ENCODE measurements at places on chromosomes 16 and 17.

DNA sequence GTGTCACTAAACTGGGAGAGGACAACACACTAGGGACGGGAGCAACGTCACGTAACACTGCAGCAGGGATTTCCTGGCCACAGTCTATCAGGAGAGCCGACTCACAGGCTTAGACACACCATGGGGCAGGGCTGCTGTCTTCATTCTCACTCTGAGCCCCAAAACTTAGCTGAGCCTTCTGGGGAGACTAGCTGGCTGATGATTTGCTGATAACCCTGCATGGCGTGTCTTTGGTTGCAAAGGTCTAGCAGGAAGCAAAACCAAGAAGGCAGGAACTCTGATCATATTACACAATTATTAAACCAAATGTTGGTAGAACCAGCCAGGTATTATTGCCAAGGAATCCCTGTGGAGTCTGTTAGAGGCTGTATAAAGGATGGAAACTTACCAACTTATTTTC lies 345.0 kb downstream of the SLC39A11 start:
- no peak for DNase-seq

DNA sequence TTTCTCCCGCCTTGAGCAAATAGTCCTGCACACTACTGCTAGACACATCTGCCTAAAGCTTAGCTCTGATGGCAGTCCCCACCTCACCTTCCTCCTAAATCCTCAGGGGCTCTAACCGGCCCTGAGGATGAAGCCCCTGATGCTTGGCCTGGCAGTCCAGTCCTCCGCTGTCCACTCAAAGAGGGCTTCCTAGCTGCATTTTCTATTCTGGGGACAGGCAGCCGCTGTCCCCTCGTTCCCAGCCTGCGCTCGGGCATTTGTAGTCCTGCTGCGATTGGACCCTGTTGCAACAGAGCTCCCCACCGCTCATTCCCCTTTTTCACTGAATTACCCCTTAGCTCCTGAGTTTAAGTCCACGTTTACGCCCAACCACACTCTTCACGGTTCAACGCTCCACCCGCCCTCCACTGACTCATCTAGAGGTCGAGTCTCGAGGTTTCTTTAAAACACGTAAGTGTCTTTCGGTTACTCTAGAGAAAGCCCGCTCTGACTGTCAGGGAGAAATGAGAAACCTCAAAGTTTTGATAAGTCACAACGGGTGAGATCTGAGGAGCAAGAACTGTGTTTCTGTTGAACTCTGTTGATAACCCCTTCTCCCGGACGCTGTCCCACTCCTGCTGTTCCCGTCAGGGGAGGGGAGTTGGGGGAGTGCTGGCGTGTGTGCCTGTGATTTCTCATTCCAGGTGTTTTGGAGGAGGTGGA lies 4.5 kb downstream of the CCR7 start:
- DNase-seq: no peak

- DNase-seq: no peak
These were observed 14.9 kb downstream of the CEP131 start for GRCh38 chr17:81207610-81208581.

- no peak for DNase-seq
These were observed 18.6 kb downstream of the ACE start for GRCh38 chr17:63495491-63495890.

GRCh38 chr17:51647067-51647466 lies 386.7 kb downstream of the UTP18 start:
- no peak for DNase-seq

- DNase-seq: no peak
These were observed 73.1 kb downstream of the CLEC16A start for GRCh38 chr16:11017499-11017898.

Data from uterus (tissue), 4 donors.